ENCODE measurements at places on chromosomes 5 and 9.

DNA sequence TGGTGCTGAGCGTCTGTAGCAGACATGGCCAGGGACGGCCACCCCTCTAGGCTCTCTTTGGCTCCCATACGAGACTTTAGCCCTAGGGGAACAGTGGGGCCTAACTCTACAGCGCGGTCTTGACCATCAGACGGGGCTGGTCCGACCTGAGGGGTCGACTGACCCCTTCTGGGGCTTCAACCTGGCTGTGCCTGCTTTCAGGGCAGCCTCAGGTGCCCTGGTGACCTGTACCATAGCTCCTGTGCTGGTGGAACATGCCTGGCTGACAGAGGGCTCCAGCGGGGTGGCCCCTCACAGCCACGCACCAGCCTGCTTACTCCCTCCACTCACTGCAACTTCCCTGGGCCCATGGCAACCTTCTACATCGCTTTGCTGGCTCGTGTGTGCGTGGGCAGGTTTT, 423.4 kb upstream of the SEMA6A start:
- no peaks in the 10 kb centered on the region for H3K36me3 ChIP-seq
- no peak for DNase-seq
- H3K27ac ChIP-seq = no peak overlapping the region
- H3K4me3 ChIP-seq = no peak overlapping the region
- no peaks in the 10 kb centered on the region for H3K27me3 ChIP-seq

DNA sequence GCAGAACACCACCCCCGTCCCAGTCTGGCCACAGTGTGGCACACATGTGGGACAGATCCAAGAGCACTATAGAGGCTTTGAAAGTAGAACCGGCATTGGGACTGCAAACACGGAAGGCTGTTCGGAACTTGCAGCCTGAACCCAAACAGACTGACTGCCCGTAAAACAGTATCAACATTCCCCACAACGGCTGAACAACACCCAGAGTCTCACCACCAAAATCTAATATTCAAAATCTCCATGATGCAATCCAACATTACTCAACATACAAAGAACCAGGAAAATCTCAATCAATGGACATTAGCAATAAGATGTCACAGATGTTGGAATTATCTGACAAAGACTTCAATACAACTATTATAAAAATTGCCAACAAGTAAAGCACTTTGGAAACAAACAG, 82.3 kb downstream of the ROR2 start:
- no peak overlapping the region for H3K27ac ChIP-seq
- peaks cover 36% of the 10 kb centered on the region for H3K27me3 ChIP-seq
- peaks cover 3% of the 10 kb centered on the region for H3K36me3 ChIP-seq
- no peak overlapping the region for H3K4me3 ChIP-seq
- no peaks in the 10 kb centered on the region for H3K4me1 ChIP-seq
- no peak for DNase-seq

DNA sequence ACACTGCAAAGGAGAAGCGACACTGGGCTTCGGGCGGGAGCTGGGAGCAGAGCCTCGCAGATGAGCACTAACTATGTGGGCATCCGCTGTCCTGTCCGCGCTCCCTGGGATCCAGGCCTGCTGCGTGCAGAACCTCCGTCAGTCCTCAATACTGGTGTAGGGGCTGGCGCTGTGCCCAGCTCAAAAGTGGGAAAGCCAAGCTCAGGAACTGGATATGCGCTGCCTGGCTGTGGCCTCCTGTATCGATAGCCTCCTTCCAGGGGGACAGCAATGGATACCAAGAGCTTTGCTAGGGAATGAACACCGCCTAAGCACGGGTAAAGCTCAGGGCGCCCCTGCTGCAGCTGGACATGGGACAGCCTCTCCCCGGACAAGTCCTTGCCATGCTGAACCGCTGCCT, 270.4 kb downstream of the NSG2 start:
- peaks cover 32% of the 10 kb centered on the region for H3K27me3 ChIP-seq
- H3K27ac ChIP-seq = no peak overlapping the region
- DNase-seq = no peak
- peaks cover 4% of the 10 kb centered on the region for H3K4me1 ChIP-seq

DNA sequence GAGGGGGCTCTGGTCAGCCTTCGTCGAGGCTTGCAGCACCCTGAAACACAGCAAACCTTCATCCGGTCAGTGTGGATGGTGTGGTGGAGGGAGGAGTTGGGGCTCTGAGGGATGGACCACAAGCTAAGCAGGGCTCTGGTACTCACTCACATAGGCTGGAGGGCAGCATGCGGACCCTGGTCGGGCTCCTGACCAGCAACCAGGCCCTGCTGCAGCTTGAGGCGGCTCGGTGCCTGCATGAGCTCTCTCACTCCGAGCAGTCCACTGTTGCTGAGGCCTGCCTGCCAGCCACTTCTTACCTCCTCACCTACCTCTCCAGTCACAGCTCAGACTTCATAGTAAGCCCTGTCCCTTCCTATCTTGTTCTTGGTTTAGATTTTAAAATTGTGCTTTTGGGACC, 2.5 kb downstream of the TMCO6 start:
- H3K4me3 ChIP-seq = no peak overlapping the region
- H3K36me3 ChIP-seq = peaks cover 36% of the 10 kb centered on the region
- H3K27ac ChIP-seq = no peak overlapping the region
- peaks cover 30% of the 10 kb centered on the region for H3K4me1 ChIP-seq
- no peaks in the 10 kb centered on the region for H3K27me3 ChIP-seq
- DNase-seq = no peak

DNA sequence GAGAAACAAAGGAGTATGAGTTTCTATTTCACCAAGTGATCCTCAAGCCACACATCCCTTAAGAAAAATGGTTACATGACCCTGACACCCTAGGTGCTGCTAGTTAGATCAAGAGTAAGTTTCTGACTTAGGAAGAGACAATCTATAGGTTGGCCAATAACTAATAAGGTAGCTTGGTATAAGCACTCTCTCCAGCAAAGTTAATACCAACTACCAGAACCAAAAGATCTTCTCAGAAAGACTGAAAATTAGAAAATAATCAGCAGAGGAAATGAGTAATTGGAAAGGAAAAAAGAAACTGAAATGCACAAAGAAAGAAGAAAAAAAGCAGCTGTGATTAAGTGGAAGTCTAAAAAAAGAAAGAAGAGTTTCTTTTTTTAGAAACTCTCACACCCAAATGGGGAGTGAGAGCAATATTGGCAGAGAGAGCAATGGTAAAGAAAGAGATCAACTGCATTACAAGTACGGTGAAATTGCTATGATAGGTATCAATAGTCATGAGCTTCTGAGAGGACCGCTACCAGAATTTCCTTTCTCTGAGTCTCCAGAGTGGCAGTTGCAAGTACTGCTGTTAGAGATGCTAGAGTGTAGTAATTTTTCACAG, 195.5 kb downstream of the TMEM167A start:
- H3K36me3 ChIP-seq = no peaks in the 10 kb centered on the region
- DNase-seq = no peak
- no peak overlapping the region for H3K4me3 ChIP-seq
- H3K27me3 ChIP-seq = no peaks in the 10 kb centered on the region
- no peaks in the 10 kb centered on the region for H3K4me1 ChIP-seq
- H3K27ac ChIP-seq = no peak overlapping the region

DNA sequence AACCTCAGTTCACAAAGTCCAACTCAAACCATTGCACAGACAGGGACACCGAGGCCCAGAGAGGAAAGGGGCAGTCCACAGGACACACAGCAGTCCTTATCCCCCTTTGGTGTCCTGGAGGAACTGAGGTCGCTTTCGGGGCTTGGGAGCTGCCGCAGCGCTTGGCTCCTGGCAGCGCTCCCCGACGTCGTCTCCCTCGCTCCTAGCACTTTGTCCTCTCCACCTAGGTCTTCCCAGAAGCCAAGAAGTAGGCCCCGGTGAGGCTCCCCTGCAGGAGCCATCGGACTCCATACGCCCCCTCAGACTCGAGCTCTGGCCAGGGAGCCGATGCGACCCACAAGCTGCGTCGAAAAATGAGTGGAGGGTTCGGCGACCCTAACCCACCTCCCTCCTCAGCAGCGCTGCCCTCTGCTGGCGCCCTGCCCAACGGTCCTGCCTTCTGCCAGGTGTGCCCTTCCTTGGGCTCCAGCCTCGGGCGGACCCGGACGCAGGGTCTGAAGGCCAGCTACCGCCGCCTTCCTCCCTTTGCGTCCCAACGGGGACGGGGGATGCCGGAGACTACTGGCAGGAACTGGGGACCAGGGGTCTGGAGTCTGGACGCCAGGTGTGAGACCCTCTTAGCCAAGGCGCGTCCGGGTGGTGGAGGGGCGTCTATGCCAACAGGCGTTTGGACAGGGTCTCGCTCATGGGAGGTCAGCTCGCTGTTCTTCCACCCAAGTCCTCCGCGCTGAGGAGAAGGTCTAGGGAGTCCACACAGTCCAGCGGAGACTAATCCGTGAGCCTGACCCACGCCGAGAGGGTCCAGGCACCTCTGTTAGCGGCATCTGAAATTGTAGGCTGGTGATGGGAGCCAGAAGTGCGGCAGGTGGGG, 2.1 kb upstream of the PRDM12 start:
- H3K27me3 ChIP-seq = peaks cover 93% of the 10 kb centered on the region
- no peak overlapping the region for H3K27ac ChIP-seq
- H3K4me1 ChIP-seq = peaks cover 22% of the 10 kb centered on the region
- no peak for DNase-seq
- H3K36me3 ChIP-seq = peaks cover 4% of the 10 kb centered on the region
- peak overlapping the region; percentile 85 for H3K4me3 ChIP-seq

- H3K27ac ChIP-seq = no peak overlapping the region
- peaks cover 4% of the 10 kb centered on the region for H3K4me1 ChIP-seq
- H3K36me3 ChIP-seq = no peaks in the 10 kb centered on the region
- H3K27me3 ChIP-seq = peaks cover 45% of the 10 kb centered on the region
Observed at GRCh38 chr5:14171046-14171445, 27.9 kb downstream of the TRIO start.

- no peak for DNase-seq
- H3K4me3 ChIP-seq = peak overlapping the region; percentile 17
- H3K4me1 ChIP-seq = peaks cover 32% of the 10 kb centered on the region
- peaks cover 56% of the 10 kb centered on the region for H3K36me3 ChIP-seq
- H3K27ac ChIP-seq = peak overlapping the region; percentile 85
- no peaks in the 10 kb centered on the region for H3K27me3 ChIP-seq
Observed at GRCh38 chr9:97919217-97919813, 3.0 kb downstream of the TRMO start.

- H3K36me3 ChIP-seq = peaks cover 53% of the 10 kb centered on the region
- no peak overlapping the region for H3K4me3 ChIP-seq
Observed at GRCh38 chr5:178117923-178118701, 4.8 kb downstream of the N4BP3 start.

DNA sequence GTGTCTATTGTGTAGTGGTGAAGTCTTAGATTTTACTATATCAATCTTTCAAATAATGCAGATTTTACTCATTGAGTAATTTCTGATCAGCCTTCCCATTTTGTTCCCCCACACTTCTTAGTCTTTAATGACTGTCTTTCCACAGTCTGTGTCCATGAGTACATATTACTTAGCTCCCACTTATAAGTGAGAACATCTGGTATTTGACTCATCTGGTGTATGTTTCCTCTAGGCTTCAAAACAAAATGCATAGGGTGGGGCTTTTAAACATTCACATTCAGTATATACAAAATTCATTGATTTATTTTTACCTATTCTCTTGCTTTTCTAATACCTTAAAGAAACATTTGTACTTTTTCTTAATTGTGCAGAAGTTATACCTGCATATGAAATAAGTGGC, 513.0 kb downstream of the MTRR start:
- no peak overlapping the region for H3K4me3 ChIP-seq
- peaks cover 1% of the 10 kb centered on the region for H3K4me1 ChIP-seq
- no peak overlapping the region for H3K27ac ChIP-seq
- H3K36me3 ChIP-seq = no peaks in the 10 kb centered on the region
- DNase-seq = no peak

GRCh38 chr5:7897014-7897600, 28.2 kb downstream of the MTRR start:
- peak overlapping the region; percentile 1 for H3K27ac ChIP-seq
- no peak overlapping the region for H3K4me3 ChIP-seq
- H3K36me3 ChIP-seq = peaks cover 91% of the 10 kb centered on the region
- no peaks in the 10 kb centered on the region for H3K27me3 ChIP-seq
- peak; percentile 8 for DNase-seq
- H3K4me1 ChIP-seq = no peaks in the 10 kb centered on the region

DNA sequence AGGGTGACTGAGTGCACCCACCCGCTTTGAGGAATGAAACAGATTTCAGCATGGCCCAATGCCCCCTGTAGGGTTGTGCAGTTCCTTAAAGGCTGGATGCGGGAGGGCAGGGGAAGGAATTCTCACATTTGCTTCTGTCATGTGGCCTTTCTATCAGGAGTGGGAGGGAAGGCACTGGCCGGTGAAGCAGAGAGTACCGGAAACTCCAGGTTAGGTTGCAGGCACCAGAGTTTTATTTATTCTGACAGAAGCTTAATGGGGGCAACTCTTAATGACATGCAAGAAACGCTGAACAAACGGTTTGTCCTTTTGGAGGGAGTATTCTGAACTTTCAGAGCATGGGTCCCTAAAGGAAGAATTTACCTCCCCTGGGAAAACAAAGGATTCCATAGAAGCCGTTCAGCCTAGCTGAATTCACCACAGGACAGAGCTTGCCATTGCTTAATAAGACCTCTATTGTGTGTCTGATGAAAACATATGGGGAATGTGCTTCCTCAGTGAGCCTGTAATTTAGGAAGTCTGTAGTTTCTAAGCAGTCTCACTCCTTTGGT, 44.1 kb upstream of the EQTN start:
- no peak overlapping the region for H3K4me3 ChIP-seq
- no peak for DNase-seq
- H3K4me1 ChIP-seq = no peaks in the 10 kb centered on the region
- H3K27me3 ChIP-seq = no peaks in the 10 kb centered on the region

DNA sequence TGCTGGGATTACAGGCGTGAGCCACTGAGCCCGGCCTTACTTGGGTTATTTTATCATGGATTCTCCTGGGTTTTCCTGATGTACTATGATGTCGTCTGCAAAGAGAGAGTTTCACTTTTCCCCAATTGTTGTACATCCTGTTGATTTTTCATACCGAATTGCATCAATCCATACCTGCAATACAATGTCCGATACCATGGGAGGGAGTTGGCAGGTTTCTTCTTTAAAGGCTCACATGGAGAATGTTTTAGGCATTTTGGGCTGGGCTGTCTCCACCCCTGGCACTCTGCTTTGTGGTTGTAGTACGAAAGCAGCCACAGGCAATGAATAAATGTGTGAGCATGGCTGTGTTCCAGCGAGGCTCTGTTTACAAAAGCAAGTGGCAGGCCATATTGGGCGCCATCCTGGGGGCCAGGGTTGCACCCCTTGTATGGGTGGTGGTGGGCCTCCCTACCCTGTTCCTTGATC, 35.1 kb upstream of the EXOC3 start:
- peaks cover 63% of the 10 kb centered on the region for H3K27me3 ChIP-seq
- DNase-seq = no peak
- peaks cover 4% of the 10 kb centered on the region for H3K36me3 ChIP-seq
- no peak overlapping the region for H3K4me3 ChIP-seq
- H3K27ac ChIP-seq = no peak overlapping the region

GRCh38 chr5:172453206-172453985, 929 bp downstream of the SH3PXD2B start:
- H3K4me3 ChIP-seq = peak overlapping the region; percentile 70
- H3K36me3 ChIP-seq = peaks cover 3% of the 10 kb centered on the region
- H3K27ac ChIP-seq = no peak overlapping the region
- DNase-seq = no peak
- peaks cover 56% of the 10 kb centered on the region for H3K27me3 ChIP-seq

GRCh38 chr9:18703151-18703900, 229.4 kb downstream of the ADAMTSL1 start:
- H3K27ac ChIP-seq = no peak overlapping the region
- H3K27me3 ChIP-seq = peaks cover 9% of the 10 kb centered on the region
- H3K4me1 ChIP-seq = no peaks in the 10 kb centered on the region
- peaks cover 3% of the 10 kb centered on the region for H3K36me3 ChIP-seq
- no peak overlapping the region for H3K4me3 ChIP-seq
- no peak for DNase-seq

- H3K27me3 ChIP-seq = no peaks in the 10 kb centered on the region
- H3K36me3 ChIP-seq = no peaks in the 10 kb centered on the region
- H3K4me1 ChIP-seq = no peaks in the 10 kb centered on the region
- H3K4me3 ChIP-seq = no peak overlapping the region
- no peak overlapping the region for H3K27ac ChIP-seq
Observed at GRCh38 chr5:167777746-167778145, 513.7 kb upstream of the WWC1 start.

All from effector memory CD8-positive, alpha-beta T cell (primary cell).